ENCODE measurements at places on chromosomes 3 and 15.

GRCh38 chr15:77991029-77991406 lies 86.5 kb downstream of the TBC1D2B start:
- DNase-seq, result no peak

GRCh38 chr3:51706788-51707731 lies at the start of gene GRM2:
TSS of gene GRM2 (plus strand) at chr3:51707068. CDS start at chr3:51708984, 1,916 bp downstream.
- DNase-seq, result no peak

DNA sequence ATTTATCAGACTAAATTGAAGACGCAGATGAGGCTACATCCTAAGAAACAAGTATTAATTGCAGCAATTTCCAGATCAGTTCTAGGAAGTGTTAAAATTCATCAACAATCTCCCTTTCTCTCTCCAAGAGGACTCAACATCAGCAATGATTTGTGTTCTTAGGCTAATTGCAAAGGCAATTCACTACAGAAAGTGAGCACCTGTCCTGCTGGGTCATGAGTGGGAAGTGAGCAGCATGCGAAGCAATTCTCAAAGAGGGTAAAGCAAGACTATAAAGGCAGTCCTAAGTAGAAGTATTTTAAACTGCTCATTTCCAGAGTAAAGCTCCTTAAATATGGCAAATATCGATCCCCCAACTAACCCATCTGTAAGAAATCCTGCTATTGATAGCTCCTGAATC lies 1191.0 kb upstream of the ALCAM start:
- DNase-seq, result no peak

- no peak for DNase-seq
Measured at GRCh38 chr15:36130641-36131310, 448.6 kb upstream of the CDIN1 start.

- DNase-seq, result no peak
Measured at GRCh38 chr15:62835351-62835750, 207.2 kb upstream of the TPM1 start.
